ENCODE measurements at places on chromosomes 4 and X. TPM values are rescaled to one million over a fixed set of nuclear protein-coding genes. Genes with fewer than 3 reads are reported as not detected.

DKK2 gene
- polyA plus RNA-seq, result 1.9 TPM

DNA sequence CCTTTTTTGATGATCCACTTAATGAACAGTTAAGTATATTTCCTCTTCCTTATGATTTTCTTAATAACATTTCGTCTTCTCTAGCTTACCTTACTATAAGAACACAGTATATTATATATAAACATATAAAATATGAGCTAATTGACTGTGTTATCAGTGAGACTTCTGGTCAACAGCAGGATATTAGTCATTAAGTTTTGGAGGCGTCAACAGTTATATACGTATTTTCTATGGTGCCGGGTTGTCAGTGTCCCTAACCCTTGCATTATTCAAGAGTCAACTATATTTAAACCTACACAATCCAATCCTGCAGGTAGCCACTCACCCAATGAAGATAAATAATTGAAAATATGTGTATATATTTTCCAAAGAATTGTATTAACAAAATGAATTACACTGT lies 88.0 kb downstream of the NR3C2 start:
- DNase-seq, result no peak

NALF2 gene
- 0.83 TPM for polyA plus RNA-seq

PLAC8 gene
- polyA plus RNA-seq, result 2.1 TPM

AKAP14 gene
- polyA plus RNA-seq, result 0.24 TPM
